EH (cell line): ENCODE measurements at places on chromosomes 16 and 17.
A peak's percentile ranks its signal among the peaks of the same experiment; 100 is the strongest.

GRCh38 chr17:2239882-2240430 lies 63.6 kb downstream of the SMG6 start:
- DNase-seq: peak; percentile 91

GRCh38 chr17:43709210-43709609 lies 47.5 kb upstream of the MEOX1 start:
- DNase-seq: no peak

- peak; percentile 9 for DNase-seq
Observed at GRCh38 chr16:56547949-56548567, 16.8 kb upstream of the MT4 start.

DNA sequence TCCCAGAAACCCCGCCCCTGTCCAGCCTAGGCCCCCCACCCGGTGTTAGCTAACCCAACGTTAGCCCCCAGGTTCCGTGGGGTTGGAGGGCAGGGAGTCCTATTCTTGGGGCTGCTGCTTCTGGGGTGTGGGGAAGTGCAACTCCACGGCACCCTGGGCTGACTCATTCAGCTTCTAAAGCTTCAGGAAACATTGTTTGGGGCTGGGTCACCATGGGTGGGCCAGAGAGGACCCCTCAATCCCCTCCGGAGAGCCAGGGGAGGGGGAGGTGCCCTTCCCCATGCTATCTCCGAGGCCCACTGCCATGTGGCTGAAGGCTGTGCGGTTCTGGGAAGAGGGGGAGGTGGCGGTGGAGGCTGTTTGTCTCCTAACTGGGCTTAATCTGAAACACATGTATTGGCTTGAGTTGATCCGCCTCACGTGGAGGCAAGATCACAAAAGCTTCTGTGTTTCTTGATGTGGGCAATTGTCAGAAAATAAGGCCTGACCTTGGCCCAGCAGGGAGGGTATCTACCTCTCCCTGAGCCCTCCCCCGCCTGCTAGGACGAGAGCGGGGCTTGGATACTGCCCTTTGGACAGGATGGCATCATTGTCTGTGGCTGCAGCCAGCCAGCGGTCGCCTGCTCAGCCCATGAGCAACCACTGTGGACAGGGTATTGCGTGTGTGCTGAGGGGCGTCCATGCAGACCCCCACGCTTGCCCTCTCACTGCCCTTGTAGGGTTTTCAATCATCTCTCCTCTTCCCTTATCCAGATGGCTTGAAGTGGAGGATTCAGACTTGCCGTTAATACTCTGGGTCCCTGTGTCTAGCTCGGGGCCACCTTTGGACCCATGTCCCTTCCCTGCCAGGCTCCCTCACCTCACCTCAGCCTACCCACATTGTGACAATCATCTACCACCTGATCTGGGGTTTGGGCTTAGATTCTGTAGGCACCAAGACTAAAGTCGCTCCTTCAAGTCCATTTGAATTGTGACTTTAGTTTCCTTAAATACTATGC lies 1.3 kb downstream of the SERPINF1 start:
- DNase-seq: peak; percentile 76

GRCh38 chr17:67171560-67171959 lies 73.4 kb downstream of the HELZ start:
- DNase-seq: no peak

DNA sequence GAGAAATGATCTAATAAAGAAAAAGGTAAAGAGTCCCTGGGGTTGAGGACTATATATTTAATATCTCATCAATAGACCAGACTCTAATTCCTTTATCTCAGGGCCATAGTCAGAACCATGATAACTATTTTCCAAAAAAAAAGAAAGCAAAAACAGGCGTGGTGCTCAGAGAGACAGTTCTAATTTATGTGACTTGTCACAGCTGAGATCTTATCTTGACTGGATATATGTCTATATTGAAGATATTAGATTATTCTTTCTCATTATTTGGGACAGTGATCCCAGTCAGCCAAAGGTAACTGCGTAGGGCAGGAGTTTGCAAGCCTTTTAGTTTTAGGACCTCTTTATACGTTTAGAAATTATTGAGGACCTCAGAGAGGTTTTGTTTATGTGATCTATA lies 52.4 kb downstream of the ITFG1 start:
- no peak for DNase-seq
